CD4-positive, alpha-beta T cell treated with Interleukin-10 for 1 hour (primary cell): ENCODE measurements at places on chromosomes 12 and 14.
A peak's percentile ranks its signal among the peaks of the same experiment; 100 is the strongest.

- no peak for DNase-seq
Measured at GRCh38 chr14:105171004-105171673, 2.6 kb upstream of the JAG2 start.

- no peak for DNase-seq
Measured at GRCh38 chr12:4134448-4135263, 138.9 kb upstream of the CCND2 start.

DNA sequence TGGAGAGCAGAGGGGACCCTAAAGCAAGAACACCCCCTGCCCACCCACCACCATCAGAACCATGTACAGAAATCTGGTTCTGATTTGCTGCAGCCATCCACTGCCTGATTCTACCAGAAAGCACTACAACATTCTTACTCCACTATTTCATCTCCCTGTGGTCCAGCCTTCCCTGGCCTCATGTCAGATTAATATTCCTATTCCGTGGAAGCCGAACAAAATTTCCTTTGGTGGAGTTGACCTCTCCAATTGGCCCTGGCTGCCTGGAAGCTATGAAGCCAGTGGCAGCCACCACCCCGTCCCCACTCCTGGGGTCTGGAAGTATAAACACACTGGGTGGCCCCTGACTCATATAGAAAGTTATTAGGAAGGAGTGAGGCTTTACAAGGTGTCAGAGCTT, 60.2 kb downstream of the ANO2 start:
- DNase-seq: no peak

DNA sequence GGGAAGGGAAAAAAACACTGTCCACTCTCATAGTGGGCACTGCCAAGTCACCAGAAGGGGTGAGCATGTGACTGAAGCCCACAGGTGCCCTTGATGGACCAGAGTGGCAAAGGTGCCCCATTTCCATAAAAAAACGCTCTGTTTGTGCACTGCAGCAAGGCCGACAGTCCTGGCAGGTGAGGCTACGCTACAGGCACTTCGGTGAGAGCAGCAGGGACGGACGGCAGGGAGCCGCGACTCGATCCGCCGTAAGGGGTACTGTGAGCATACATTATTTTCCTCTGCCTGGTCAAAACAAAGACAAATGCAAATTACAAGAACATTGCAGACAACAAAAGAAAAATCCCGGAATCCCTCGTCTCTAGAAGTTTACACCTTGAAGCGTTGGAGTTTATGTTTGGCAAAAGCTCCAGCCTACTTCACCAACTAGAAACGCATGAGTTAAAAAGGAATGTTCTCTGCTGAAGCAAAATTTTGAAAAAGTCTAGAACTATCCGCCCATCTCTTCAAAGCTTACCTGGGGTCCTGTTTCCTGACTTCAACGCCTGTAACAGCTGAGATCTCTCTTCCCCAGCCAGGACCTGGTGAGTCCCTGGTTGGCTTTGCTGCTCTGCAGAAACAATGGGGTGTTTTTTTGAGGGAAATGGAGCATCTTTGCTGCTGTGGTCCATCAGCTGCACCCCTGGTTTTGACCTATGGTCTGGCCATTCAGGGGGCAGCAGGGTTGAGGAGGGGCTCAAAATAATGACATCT, 52.9 kb upstream of the RFLNA start:
- no peak for DNase-seq

DNA sequence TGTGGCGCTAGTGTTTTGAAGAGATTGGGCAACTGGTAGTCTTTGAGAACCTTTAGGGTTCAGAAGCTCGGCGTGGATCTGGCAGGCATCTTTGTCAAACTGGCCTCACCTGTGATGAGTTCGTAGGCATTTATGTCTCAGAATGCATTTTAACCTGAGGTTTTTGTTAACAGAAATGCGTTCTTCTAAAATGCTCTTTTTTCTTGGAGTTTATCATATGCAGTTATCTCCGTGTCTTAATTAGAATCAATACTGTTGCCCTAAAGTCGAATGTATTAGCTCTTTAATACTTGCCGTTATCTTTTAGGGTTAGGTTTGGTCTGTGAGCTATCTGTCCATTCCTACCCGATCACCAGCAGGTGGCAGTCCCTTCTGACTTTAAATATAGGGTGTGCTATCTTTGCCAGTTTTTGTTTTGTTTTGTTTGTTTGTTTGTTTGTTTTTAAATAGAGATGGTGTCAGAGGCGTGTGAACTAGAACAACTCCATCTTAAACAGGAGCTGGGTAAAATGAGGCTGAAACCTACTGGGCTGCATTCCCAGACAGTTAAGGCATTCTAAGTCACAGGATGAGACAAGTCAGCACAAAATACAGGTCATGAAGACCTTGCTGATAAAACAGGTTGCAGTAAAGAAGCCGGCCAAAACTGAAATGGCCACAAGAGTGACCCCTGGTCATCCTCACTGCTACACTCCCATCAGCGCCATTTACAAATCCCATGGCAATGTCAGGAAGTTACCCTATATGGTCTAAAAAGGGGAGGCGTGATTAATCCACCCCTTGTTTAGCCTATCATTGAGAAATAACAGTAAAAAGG, 1.4 kb downstream of the ATF1 start:
- peak; percentile 71 for DNase-seq

- no peak for DNase-seq
Measured at GRCh38 chr14:55535516-55536203, 44.3 kb upstream of the KTN1 start.

DNA sequence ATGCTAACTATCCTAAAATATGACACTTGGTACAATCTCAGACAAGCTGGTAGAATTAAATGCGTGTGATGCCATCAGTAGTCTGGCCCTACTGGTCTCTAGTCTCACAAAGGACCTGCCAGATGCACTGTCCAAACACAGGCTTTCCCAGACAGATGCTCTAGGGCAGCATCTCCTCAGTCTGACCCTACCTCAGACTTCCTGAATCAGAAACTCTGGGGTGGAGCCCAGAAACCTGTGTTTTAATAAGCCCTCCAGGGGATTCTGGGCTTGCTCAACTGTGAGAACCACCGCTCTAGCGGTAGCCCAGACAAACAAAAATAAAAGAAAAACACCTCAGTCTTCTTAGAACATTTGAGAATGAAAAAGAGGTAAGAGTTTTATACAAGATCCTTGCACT, 48.0 kb downstream of the BDKRB1 start:
- DNase-seq: no peak

- DNase-seq: no peak
Measured at GRCh38 chr14:24240110-24240918, 2.1 kb downstream of the TINF2 start.

- no peak for DNase-seq
Measured at GRCh38 chr12:130608132-130608531, 108.0 kb downstream of the RIMBP2 start.

- DNase-seq: no peak
Measured at GRCh38 chr12:9124383-9125031, 8.8 kb upstream of the A2M start.
